ENCODE measurements at places on chromosomes 2 and 18.

DNA sequence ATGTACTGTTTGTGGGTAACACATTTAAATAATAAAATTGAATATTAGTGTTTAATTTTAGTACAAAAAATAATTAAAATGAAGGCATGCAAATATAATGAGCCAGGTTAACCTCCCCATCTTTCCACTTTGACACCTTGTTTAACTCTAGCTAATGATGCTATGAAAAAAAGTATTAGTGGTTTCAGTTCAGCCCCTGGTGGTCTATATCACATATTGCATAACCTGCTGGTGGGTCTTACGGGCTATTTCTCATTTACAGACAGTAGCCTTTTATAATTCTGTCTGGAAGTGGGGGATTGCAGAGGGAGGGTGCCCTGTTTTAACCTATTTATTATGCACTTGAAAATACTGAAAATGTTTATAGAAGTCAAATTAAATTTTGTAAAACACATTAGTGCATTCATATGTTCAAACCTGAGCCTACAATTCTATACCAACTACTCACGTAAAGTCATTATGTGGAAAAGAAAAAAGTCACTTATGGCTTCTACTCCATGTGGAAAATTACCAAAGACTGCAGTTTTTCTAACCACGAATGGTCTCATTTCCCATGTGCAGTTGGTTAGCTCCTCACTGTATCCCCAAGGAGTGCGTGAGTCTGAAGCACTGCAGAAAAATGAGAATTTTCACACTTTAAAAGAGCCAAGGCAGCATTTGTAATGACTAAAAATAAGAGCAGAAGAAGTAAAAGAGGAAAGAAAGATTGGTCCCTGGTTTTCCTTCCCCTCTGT is 381.0 kb downstream of the MTX2 start:
- DNase-seq, result no peak

GRCh38 chr18:62883937-62884735 is 168.8 kb downstream of the PHLPP1 start:
- DNase-seq, result no peak

DNA sequence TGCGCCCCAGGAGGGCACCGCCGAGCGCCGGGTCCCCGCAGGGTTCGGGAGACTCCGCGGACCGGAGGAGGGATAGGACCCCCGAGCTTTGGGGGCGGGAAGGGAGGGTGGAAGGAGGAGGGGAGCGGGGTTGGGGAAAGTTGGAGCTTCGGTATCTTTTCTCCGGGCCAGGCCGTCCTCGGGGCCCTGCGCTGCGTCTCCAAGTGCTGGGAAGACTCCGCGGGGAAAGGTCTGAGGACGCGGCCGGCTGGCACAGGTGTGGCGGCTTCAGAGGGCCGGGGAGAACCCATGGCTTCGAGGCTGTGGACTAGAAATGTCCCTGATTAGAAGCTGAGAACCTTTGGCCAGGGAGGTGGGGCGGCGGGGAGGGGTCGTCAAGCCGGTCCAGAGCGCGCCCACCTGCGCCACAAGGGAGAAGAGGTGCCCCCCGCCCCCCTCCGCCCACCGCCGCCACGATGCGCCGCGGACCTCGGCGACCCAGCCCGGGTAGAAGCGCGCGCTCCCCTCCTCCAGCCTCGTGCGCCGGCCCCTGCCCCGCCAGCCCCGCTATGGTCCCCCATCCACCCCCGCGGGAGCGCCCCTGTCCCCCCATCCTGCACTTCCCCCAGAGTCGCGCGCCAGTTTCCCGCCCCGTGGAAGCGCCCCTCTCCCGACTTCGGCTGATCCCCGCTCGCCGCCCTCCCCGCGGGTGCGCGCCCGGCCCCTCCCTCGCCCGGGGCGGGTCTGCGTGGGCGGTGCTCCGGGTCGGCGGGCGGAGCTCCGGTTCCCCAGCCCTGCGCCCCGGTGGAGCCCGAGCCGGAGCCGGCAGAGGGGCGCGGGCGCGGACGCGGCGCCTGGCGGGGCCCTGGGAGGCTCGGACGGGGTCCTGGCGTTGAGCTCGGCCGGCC is at the start of gene SNTG2:
TSS of gene SNTG2 (plus strand) at position 770 of the 887 bp plus-strand sequence. CDS start 148 bp downstream, outside the sequence.
- no peak for DNase-seq

GRCh38 chr2:39491653-39492052 is 54.6 kb upstream of the MAP4K3 start:
- no peak for DNase-seq

- DNase-seq, result no peak
Observed at GRCh38 chr2:181172676-181173075, 192.3 kb downstream of the UBE2E3 start.
